ENCODE measurements at places on chromosomes 2 and 18.
A peak's percentile ranks its signal among the peaks of the same experiment; 100 is the strongest.

- DNase-seq, result no peak
Observed at GRCh38 chr2:104859291-104859765, 5.4 kb downstream of the POU3F3 start.

GRCh38 chr2:147829106-147829505 is 15.7 kb upstream of the ACVR2A start:
- no peak for DNase-seq

DNA sequence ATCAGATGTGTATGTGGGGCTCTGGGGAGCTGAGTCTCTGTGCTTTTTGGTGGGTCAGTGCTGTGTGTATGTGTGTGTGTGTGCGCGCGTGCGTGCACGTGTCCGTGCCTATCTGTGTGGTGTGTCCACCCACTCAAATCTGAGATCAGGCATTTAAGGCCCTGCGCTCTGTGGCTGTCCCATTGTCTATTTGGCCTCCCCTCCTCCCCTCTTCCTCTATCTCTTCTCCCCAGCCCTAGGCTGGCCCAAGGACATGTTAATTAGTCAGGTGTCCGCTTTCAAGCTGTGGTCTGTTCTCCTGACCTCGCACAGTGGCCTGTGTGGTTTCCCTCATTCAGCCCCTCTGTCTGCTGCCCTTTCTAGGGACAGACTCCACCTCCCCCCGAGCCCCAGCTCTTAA is 136.4 kb downstream of the DYSF start:
- no peak for DNase-seq

- peak; percentile 72 for DNase-seq
Observed at GRCh38 chr2:144183727-144184126, 336.2 kb downstream of the ZEB2 start.

- DNase-seq, result no peak
Observed at GRCh38 chr18:14974088-14974487, 226.1 kb downstream of the ANKRD30B start.

GRCh38 chr2:179044500-179044899 is 5.4 kb downstream of the CCDC141 start:
- DNase-seq, result no peak

DNA sequence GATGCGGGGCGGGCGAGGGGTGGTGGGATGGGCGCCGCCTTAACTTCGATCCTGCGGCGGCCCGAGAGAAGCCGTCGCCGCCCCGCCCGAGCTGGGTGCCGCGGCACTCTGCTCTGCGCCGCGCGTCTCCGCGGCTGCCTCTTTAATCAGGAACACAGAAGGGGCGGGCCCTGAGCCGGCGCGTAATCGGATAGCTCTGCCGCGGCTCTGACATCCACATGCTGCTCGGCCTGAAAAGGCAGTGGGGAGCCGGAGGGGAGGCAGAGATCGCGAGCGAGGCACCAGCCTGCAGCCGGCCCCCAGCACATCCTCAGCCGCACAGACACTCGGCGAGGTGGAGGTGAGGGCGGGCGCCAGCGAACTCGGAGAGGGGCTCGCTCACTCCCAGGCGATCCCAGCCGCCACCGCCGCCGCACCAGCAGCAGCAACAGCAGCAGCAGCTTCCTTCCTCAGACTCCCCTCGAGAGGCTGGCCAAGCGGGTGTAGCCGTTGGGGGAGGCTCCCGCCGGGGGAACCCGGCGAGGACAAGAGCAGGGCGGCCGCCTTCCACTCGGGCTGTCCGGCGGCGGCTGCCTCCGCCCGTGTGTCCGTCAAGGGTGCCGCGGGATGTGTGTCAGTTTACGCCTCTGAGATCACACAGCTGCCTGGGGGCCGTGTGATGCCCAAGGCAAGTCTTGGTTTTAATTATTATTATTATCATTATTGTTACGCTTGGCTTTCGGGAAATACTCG is at the start of gene NRP2:
NRP2 (plus strand) TSS at position 263 of the 732 bp plus-strand sequence. CDS start 790 bp downstream, outside the sequence.
- DNase-seq, result no peak

DNA sequence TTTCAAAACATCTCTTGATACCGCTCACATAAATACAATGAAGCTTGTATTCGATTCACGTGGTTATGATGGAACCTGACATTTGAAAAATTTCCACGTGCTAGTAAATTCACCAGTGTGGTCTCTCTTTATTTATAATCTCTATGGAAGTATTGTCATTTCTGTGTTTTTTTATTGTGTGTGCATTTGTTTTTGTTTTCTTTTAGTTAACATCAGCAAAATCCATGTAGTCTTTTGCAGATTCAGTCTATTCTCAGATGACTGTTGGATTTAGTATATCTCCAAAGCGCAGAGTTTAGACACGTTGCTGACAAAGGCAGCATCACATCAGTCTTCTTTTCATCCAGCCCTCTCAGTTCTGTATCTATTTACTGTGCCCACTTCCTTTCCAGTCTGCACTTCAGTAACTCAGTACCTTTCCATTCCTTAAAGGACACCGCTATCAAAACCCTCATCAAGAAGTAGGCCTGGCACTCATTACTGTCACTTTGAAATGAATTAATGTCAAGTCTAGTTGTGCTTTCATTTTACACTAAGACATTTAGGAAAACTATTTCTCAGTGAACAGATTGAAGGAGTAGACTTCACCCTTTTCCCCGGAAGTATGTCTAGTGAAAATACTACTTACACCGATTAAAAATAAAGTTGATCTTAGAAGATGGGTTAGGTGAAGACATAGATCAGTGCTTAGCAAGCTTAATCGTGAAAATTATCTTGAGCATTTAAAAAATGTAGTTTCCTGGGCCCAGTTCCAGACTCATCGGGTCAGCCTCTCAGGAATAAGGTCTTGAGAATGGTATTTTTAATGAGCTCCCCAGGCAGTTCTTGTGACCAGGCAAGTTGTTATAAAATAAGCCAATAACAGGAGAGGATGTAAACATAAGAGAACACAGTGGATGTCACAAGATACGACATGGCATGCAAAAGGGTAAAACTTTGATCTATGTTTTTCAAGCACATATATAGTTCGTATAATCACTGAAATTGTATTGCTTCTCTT is 506.8 kb upstream of the ZEB2 start:
- no peak for DNase-seq

GRCh38 chr2:18265614-18266586 is 294.6 kb downstream of the RDH14 start:
- no peak for DNase-seq

GRCh38 chr2:23454501-23455120 is 69.6 kb downstream of the KLHL29 start:
- no peak for DNase-seq

GRCh38 chr2:158781353-158781961 is 13.7 kb upstream of the DAPL1 start:
- DNase-seq, result no peak

DNA sequence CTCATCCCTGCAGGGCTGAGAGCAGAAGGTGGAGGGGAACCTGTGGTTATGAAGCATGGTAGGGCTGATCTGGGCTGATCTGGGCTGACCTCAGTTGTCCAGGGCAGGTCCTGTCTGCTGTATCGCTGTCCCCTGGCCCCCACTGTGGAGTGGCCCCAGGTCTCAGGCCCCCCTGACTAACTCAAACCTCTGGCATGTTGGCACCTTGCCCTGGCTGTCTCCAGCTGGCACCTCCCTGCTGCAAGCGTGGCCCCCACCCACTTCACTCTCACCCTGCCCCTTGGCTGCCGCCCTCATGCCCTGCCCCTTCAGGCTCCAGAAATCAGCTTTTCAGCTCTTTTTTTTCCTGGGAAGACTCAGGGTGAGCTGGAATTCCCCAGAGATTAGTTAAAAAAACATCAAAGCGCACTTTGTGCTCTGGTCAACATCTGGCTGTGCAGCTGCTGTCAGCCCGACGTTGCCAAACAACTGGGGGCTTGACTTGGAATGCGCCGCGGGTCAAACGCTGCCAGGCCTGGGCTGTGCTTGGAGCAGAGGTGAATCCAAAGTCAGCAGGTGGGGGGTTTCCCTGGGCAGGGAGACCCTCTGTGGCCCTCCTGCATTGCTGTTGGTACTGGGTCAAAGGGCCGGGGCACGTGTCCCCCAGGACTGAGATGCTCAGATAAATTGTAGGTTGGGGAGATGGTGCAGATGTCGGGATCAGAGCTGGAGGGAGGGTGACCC is 173.8 kb upstream of the HDAC4 start:
- no peak for DNase-seq

GRCh38 chr2:109594246-109594885 is 19.4 kb downstream of the SEPTIN10 start:
- no peak for DNase-seq

DNA sequence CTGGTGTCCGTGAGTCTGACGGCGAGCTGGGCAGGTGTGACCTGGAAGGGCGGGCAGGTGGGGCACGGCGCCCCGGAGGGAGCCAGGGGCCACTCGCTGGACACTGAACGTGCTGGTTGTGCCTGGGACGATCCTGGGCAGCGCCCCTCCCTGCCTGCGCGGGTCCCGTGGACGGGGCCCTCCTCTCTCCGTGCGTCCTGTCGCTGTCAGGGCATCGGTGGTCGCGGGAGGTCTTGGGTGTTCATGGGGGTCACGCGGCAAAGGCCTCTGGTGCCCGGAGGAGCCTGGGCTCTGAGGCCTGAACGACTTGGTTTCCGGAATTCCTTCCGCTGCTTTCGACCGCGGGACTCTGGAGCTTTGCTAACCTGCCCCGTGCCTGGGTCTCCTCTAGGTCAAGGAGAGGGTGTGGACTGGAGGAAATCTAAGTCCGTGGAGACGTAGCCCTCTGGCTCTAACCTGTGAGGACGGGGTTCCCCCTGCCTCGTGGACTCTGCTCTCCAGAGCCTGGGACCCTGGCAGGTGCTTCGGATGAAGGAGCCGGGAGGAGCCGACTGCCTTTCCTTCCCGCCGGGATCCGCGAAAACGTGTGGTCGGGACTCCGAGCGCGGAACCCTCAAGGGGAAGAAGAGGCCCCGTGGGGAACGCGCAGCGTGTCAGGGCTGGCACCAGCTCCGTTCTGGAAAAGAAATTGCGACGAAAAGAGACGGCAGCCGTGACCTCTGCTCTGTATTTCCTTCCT is 14.7 kb downstream of the SOX11 start:
- no peak for DNase-seq

GRCh38 chr2:225013425-225014365 is 28.6 kb downstream of the DOCK10 start:
- no peak for DNase-seq

- DNase-seq, result no peak
Observed at GRCh38 chr2:156164091-156164720, 168.3 kb downstream of the NR4A2 start.

DNA sequence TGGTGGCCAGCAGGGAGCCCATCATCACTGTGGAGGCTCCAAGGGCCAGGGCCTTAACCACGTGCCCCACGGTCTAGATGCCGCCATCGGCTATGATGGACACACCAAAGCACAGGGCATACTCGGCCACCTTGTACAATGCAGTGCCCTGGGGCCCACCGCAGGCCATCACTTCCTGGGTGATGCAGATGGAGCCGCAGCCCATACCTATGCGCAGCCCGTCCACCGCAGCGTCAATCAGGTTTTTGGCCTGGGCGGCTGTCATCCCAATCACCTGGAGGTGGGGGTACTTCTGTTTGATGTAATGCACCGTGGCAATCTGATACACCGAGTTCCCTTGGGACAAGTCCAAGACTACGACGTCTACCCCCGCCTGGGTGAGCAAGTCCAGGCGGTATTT is 153.3 kb upstream of the ZSWIM2 start:
- no peak for DNase-seq

DNA sequence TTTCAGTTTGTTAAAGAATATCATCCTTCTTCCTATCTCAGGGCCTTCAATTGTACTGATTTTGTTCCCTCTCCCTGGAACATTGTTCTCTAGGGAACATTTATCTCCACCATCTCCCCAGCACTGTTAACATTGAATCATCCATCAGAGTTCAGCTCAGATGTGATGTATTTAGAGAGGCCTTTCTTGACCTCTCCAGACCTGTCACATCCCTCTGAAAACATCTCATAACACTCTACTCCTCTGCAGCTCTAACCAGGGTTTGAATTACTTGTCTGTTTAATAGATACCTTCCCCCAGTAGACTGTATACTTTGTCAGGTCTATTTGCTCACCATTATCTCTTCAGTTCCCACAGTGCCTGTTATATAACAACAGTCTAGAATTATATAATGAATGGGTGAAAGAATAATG is 98.6 kb downstream of the GALNT1 start:
- no peak for DNase-seq

DNA sequence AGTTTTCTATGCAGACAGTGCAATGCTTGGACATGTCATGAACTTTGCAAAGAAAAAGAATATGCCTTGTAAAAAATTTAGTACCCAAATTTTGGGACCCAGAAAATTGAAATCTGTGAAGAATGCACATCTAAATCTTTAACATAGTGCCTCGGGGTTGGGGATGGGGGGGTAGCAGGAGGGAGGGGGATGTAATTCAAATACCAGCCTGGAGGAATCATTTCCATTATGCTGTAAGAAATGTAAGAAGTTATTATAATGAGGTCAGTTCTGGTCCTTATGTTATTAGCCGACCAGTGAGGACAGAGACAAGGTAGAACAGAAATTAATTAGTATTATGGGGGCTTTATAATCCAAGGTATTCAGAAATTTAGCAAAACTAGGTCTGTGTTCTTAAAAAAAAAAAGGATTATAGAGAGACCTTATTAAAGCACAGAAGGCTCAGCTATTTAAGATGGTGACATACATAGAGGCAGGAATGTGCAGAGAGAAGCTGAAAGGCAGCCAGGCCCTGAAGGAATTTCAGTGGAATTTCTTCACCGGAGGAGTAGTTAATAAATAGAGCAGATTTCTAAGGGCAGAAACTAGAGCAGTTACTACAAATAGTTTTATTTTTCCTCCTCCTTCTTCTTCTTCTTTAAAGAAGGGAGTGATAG is 89.0 kb upstream of the RBMS1 start:
- DNase-seq, result no peak

- no peak for DNase-seq
Observed at GRCh38 chr18:37538526-37539205, 26.9 kb downstream of the CELF4 start.

DNA sequence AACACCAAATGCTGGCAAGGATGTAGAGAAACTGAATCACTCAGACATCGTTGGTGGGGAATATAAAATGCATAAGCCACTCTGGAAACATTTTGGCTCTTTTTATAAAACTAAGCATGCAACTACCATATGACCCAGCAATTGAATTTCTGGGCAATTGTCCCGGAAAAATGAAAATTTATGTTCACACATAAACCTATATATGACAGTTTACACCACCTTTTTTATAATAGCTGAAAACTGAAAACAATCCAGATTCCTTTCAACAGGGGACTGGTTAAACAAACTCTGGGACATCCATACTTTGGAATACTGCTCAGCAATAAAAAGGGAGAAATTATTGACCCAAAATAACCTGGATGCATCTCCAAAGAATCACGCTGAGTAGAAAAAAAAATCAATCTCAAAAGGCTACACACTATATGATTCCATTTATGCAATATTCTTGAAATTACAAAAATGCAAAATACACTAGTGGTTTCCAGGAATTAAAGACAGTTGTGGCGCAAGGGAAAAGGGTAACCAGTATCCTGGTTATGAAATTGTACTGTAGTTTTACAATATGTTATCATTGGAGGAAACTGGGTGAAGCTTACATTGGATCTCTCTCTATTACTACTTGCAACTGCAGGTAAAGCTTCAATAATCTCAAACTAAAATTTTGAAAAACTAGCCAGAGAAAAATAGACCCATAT is 130.2 kb upstream of the PID1 start:
- no peak for DNase-seq

GRCh38 chr2:73386342-73386868 is 769 bp downstream of the ALMS1 start:
- no peak for DNase-seq

- no peak for DNase-seq
Observed at GRCh38 chr2:47512581-47513083, 109.7 kb downstream of the MSH2 start.

- no peak for DNase-seq
Observed at GRCh38 chr2:218393750-218394290, 5.8 kb upstream of the CTDSP1 start.

All from stimulated activated CD8-positive, alpha-beta memory T cell treated with anti-CD3 and anti-CD28 coated beads, Interleukin-7, amount 100 ng/mL, for 4 hours (primary cell).